Stimulated activated CD8-positive, alpha-beta memory T cell treated with anti-CD3 and anti-CD28 coated beads, Interleukin-15, amount 100 ng/mL, for 4 hours (primary cell): ENCODE measurements at places on chromosomes 3 and 15.

- no peak for DNase-seq
These were observed 233.7 kb downstream of the SHQ1 start for GRCh38 chr3:72614394-72615074.

- no peak for DNase-seq
These were observed 102.0 kb upstream of the IGF1R start for GRCh38 chr15:98546329-98546728.

GRCh38 chr3:149900322-149900721 is 70.4 kb downstream of the PFN2 start:
- DNase-seq, result no peak

- no peak for DNase-seq
These were observed 518.8 kb upstream of the ZNF385D start for GRCh38 chr3:22269831-22270230.

GRCh38 chr3:72144773-72145505 is 360.0 kb upstream of the PROK2 start:
- no peak for DNase-seq

GRCh38 chr3:51691021-51691420 is 15.8 kb upstream of the GRM2 start:
- DNase-seq, result no peak

DNA sequence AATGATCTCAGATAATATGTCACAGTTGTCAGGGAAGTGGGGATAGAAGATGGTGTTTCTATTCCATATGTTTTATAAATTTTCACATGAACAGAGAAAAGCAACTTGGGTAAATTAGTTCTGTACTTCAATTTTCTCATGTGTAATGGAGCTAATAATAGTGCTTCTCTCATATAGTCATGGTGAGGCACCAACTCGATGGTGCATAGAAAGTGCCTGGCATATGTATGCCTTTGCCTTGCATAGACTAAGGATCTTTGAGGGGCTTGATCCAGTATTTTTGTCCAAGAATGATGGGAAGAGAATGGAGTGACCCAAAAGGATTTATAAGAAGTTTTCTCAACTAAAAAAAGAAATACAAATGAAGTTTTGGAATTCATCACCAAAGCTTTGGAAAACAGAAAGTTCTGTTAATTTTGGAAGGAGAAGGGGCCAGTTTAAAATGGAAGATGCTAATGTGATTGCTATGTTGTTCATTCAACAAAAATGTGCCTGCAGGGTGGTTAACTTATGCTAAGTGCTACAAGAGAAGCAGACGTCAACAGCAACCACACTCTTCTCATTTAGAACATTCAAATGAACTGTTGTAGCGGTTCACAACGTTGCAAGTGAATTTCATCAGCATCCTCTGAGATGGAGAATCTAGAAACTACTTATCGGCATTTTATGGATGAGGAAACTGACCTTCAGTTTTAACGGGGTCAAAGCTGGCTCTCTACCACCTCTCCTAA is 86.1 kb downstream of the RTP4 start:
- DNase-seq, result no peak

DNA sequence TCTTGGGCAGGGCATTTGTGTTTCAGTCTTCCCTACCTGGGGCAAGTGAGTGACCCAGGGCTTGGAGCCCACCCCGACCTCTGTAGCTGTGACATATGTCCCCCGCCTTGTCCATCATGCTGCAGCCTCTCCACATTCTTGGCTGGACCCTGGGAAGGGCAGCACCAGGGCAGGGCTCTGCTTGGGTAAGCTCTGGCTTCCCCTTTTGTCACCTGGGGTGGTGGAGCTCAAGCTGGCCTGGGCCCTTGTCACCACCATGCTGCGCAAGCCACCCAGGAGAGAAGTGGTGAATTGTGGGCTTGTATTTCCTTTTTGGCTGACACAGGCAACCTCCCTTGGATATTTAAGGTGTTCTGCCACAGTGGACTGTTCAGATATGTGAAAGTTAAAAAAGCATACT is 29.3 kb downstream of the SPSB4 start:
- no peak for DNase-seq

- DNase-seq, result no peak
These were observed 512 bp upstream of the TRH start for GRCh38 chr3:129973853-129974563.

- no peak for DNase-seq
These were observed 31.9 kb upstream of the ATP13A3 start for GRCh38 chr3:194518652-194519051.
